Activated CD4-positive, alpha-beta memory T cell treated with anti-CD3 and anti-CD28 coated beads for 36 hours (primary cell): ENCODE measurements at places on chromosomes 2 and 18. TPM values are rescaled to one million over a fixed set of nuclear protein-coding genes. Genes with fewer than 3 reads are reported as not detected.

DNA sequence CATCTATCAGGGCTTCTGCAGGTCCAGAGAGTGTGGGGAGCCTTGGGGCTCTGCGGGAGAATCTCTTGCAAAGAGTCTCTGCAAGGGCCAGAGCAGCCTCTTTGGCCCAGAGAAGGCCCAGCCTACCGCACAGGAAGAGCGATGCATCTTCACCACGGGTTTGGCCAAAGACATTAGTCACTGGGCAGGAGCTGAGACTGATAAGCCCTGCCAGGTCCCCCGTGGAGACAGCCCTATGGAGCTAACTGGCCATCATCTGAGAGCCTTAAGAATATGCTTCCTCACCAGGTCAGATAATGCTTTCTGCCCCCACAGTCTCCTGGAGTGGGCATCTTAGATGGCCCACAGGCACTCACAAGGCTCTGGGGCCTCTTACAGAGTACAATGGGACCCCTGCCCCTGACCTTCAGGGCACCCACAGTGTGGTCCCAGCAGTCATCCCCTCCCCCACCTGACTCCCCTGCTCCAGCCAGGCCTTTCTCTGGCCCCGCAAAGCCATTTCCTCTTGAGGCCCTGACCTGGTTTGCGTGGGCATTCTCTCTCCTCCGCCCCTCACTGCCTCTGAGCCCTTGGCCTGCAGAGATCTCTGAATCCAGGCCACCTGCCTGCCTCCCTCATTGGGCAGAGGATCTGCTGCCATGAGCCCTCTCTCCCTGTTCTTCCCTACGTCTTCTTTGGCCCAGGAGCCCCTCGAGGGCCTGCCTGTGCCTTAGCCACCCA, 31.9 kb upstream of the MAPRE3 start:
- H3K36me3 ChIP-seq: no peaks in the 10 kb centered on the region
- H3K4me1 ChIP-seq: peaks cover 2% of the 10 kb centered on the region
- no peak overlapping the region for H3K4me3 ChIP-seq
- no peak for DNase-seq

DNA sequence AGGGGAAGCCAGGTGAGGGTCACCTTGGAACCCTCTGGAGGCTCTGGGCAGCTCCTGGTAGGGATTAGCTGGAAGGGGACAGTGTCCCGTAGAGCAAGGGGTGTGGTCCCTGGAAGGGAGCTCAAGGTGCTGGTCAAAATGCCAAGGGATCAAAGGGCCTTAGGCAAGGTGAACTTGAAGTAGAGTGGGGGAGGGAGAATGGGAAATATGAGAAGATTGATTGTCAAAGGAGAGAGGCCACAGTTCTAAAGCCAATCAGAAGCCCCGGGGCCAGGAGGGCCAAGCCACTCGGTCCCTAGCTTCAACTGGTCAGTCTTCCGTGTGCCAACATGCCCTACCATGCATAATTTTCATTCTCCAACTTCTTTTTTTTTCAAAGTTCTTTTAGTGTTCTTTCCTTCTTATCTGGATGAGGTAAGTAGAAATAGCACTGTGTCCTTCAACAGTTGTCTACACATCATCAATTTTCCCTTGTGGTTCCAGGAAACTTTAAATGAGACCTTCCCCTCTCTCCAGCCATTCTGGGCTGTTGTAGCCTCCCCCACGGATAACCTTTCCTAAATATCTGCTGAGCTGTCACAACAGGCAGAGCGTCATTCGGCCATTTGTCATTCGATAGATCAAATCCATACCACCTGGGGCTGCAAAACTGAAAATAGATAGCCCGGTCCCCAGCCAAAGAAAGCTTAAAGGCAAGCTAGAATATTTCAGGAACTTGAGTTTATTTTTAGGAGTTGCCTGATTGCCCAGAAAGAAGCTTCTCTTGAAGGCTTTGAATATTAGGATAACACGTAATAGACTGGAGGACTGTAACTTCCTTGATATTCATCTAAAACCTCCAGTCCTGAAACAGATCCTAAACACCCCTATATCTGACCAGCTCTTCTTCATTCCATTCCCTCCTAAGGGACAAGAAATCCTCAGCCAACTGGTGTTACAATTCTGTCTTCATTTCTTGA, 83.3 kb downstream of the ALPK2 start:
- H3K36me3 ChIP-seq: no peaks in the 10 kb centered on the region
- DNase-seq: no peak
- H3K27me3 ChIP-seq: no peaks in the 10 kb centered on the region

IER3IP1 gene
- 11.0 TPM for total RNA-seq

GRCh38 chr2:224976629-224977525, 65.4 kb downstream of the DOCK10 start:
- H3K4me3 ChIP-seq: no peak overlapping the region
- no peaks in the 10 kb centered on the region for H3K27me3 ChIP-seq
- peaks cover 10% of the 10 kb centered on the region for H3K36me3 ChIP-seq
- no peak for DNase-seq
- H3K4me1 ChIP-seq: peaks cover 60% of the 10 kb centered on the region
- peak overlapping the region; percentile 29 for H3K27ac ChIP-seq

PSMA8 gene
- 1.3 TPM for total RNA-seq

SERPINB4 gene
- not detected for total RNA-seq

DNA sequence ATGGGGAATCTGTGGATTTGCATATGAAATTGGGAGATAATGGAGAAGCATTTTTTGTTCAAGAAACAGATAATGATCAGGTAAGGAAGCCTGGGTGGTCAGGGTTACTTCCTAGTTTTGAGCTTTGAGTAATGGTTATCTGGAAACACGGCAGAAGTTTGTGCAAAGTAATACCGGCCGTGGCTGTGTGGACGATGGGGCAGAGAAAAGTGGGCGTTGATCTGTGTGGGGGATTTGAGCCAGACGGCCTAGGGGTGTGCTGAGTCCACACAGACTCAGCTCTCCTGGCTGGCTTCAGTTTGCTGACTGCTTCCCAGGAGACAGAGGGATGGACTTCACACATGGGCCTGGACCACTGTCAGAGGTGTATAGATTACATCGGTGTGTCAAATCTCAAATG, 21.3 kb downstream of the LPIN1 start:
- peaks cover 47% of the 10 kb centered on the region for H3K36me3 ChIP-seq
- no peaks in the 10 kb centered on the region for H3K27me3 ChIP-seq
- peaks cover 7% of the 10 kb centered on the region for H3K4me1 ChIP-seq

SLC14A1 gene
- 1.1 TPM for total RNA-seq

FAM161A gene
- total RNA-seq: 7.0 TPM

DNA sequence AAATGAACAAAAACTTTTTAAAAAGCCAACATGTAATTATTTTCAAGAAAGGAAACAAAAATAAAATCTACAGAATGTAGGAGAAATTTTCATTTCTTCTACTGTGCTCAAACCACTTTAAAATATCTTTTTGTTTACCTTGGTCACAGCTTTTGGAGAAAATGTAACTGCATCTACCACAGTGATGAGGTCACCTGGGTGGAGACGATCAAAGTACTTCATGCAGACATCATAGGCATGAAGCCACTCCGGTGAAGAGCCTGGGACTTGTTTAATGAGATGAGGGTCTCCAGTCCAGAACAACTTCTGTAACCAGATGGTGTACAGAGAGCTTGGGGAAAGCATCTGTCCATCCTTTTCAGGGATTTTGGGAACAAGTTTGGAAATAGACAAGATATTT, 285.8 kb downstream of the NBAS start:
- no peak overlapping the region for H3K4me3 ChIP-seq
- no peak overlapping the region for H3K27ac ChIP-seq
- no peak for DNase-seq
- peaks cover 50% of the 10 kb centered on the region for H3K36me3 ChIP-seq
- H3K4me1 ChIP-seq: no peaks in the 10 kb centered on the region
- H3K27me3 ChIP-seq: no peaks in the 10 kb centered on the region

DNA sequence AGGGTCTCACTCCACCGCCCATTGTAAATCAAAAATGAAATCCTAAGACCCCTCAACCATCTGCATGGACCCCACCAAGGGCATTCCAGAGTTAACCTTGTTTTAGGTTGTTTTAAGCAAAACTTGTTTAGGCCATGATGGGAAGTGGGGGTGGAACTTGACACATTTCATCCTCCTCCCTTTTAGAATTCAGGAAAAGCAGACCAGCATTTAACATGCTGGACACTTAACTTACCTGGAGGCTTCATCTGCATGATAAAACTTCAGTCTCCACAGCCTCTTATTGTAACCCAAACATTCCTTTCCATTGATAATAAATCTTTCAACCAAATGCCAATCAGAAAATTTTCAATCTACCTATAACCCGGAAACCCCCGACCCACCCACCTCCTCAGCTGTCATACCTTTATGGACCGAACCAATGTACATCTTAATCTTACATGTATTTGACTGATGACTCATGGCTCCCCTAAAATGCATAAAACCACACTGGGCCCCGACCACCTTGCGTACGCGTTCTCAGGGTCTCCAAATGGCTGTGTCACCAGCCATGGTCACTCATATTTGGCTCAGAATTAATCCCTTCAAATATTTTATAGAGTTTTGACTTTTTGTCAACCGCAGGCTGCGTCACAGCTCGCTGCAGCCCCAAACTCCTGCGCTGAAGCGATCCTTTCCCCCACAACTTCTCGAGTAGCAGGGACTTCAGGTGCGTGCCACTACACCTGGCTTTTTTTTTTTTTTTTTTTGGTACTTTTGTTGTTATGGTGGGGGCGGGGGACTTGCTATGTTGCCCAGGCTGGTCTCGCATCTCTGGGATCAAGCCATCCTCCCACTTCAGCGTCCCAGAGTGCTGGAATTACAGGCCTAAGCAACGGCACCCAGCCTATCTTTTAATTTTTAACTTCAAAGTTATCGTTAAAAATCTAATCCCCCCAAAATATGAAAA, 917 bp downstream of the MPPE1 start:
- no peaks in the 10 kb centered on the region for H3K27me3 ChIP-seq
- H3K4me1 ChIP-seq: peaks cover 22% of the 10 kb centered on the region
- H3K4me3 ChIP-seq: peak overlapping the region; percentile 92
- no peak for DNase-seq

- DNase-seq: no peak
- no peak overlapping the region for H3K4me3 ChIP-seq
- no peak overlapping the region for H3K27ac ChIP-seq
- peaks cover 18% of the 10 kb centered on the region for H3K36me3 ChIP-seq
- H3K4me1 ChIP-seq: peaks cover 6% of the 10 kb centered on the region
- H3K27me3 ChIP-seq: no peaks in the 10 kb centered on the region
These were observed 40.7 kb downstream of the SLC66A2 start for GRCh38 chr18:79910563-79911343.

DNA sequence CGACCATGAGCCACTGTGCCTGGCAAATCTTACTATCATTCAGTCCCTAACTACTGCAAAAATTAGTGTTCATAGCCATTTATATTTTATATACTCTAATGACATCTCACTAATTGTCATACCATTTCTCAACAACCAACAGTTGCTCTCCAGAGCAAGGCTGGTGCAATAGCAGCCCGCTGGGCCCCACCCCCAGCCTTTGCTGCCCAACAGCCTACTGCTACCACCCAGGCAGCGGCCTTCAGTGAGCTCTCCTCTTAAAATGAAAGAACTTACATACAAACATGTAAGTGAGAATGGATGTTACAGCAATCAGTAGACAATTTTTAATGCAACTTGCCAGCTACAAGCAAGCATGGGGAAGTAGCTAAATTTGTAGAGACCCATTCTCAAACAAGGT, 90.5 kb downstream of the HNRNPLL start:
- no peak overlapping the region for H3K27ac ChIP-seq
- no peaks in the 10 kb centered on the region for H3K27me3 ChIP-seq
- no peak for DNase-seq
- no peaks in the 10 kb centered on the region for H3K4me1 ChIP-seq
- H3K4me3 ChIP-seq: no peak overlapping the region
